ENCODE measurements at places on chromosomes 7 and 10. TPM values are rescaled to one million over a fixed set of nuclear protein-coding genes. Genes with fewer than 3 reads are reported as not detected.
A peak's percentile ranks its signal among the peaks of the same experiment; 100 is the strongest.

Gene ACHE
- total RNA-seq: 0.16 TPM

GRCh38 chr10:62050893-62051433 lies 149.5 kb downstream of the ARID5B start:
- peak; percentile 92 for DNase-seq

Gene TYSND1
- total RNA-seq: 20.0 TPM

Gene C10orf62
- not detected for total RNA-seq

GRCh38 chr7:1961701-1962276 lies 271.0 kb downstream of the MAD1L1 start:
- peak; percentile 94 for DNase-seq

GRCh38 chr10:24206334-24206733 lies 2.6 kb upstream of the KIAA1217 start:
- no peak for DNase-seq

Gene CALHM1
- not detected for total RNA-seq

Gene GOT1
- total RNA-seq: 33.7 TPM

Gene LIPK
- not detected for total RNA-seq

DNA sequence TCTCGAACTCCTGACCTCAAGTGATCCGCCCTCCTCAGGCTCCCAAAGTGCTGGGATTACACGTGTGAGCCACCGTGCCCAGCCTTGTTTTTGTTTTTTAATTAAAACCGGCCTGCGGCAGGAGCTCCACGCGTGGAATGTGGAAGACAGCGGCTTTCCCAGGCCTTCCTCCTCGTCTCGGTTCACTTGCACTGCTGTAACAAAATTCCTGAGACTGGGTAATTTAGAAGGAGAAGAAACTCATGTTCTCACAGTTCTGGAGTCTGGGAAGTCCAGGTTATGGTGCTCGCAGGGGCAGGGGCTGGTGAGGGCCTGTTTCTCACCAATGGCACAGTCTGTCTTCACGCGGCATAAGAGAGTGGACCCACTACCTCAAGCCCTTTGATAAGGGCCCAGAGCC lies 14.4 kb upstream of the CRYGN start:
- DNase-seq: no peak

Gene HMX3
- total RNA-seq: not detected

DNA sequence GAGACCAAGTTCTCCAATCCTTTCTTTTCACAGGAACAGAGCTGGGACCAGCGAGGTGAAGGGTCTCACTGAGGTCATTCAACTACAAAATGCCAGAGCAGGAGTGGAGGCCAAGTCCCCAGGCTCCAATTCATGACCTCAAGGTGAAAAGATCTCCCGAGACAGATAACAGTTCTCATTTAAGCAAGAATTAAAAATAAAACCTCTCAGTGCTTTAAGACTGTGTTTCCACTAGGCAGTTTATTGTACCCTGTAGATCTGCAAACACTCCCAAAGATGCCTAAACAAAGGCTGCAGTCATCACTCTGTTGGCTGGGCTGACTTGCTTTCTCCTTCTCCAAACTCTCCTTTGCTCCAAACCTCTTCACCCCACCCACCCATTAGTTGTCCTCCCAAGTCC lies 74.8 kb upstream of the CXCL12 start:
- DNase-seq: no peak

DNA sequence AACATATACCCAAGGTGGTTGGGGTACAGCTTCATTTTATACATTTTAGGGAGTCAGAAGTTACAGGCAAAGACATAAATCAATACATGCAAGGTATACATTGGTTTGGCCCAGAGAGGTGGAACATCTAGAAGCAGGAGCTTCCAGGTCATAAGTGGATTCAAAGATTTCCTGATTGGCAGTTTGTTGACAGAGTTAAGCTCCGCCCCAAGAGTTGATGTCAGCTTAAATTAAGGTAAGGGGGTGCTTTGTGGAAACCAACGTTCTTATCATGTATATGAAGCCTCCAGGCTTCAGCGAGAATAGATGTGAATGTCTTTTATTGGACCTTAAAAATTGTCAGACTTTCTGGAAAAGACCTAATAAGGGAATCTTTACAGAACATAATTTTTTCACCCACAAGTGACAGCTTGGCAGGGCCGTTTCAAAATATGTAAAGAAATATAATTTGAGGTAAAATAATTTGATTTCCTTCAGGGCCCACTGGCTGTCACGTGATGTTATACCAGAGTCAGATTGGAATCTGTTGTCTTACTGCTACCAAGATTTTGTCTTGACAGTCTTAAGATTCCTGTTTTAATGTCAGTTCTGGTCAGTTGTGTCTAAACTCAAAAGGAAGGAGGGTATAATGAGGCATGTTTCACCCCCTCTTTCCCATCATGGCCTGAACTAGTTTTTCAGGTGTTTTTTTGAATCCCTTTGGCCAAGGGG lies 6.3 kb upstream of the PANK1 start:
- no peak for DNase-seq

GRCh38 chr7:39587393-39587792 lies 21.2 kb downstream of the YAE1 start:
- peak; percentile 45 for DNase-seq

Gene CYP2C19
- not detected for total RNA-seq

Gene HOXA2
- total RNA-seq: 0.16 TPM

DNA sequence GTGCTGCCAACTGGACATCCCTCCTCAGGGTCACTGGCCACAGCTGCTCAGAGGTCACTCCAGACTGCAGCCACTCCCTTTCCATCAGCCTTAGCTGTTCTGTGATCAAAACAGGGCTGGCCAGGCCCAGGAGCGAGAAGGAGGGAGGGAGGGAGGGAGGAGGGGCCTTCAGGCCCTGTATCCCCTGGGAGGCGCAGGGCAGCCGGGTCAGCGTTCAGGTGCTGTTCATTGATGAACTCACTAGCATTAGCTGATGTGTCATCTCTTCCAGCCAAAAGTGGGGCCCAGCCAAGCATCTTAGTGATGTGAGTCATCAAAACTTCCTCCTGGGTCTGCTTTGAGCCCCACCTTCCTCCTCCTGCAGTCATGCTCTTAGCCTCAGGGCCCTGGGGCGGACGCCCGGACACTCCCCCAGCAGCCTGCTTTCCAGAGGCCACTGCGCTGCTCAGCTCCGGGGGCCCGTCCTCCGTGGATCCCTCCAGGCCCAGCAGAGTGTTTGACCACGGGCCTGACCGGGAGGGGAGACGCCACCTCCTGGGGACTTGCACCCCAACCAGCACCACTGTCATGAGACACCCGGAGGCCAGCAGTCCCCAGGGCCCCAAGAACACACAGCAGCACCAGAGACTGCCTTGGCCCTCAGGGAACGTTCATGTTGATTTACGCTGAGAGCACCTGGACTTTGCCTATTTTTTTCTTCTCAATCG lies 149.2 kb downstream of the PRKAG2 start:
- DNase-seq: peak; percentile 96

GRCh38 chr10:15321431-15322341 lies 49.4 kb downstream of the FAM171A1 start:
- peak; percentile 95 for DNase-seq

DNA sequence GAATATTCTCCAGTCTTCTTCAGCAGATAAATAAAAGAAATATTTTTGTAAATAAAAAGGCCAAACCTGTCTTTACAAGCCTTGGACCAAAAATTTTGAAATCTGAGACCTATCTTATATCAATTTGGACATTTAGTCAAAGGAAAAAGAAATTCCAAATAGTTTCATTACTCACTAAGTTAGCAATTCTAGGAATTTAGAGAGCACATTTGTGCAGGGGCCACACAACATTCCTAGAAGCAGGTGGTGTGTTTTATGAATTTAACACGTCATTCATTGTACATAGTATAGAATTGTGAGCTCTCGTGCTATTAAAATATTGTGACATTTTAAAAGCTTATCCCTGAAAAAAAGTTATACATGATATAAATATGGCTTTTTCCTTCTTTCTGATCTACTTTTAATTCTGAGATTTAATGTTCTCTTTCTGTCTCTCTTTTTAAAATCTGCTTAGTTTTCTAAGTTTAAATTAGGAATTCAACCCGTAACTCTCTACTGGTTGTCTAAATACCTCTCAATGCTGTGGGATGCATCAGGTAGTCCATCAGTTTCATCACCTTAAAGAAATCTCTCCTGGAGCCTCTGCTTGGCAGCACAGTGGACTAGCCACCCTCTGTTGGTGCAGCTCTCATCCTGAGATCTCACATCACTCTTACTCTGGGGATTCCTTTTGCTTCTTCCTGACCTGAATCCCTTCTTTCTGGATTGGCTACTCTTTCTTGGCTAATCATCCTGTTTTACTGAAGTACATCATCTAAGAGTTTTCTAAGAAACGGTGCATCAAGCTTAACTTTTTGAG lies 124.5 kb downstream of the SEMA3E start:
- DNase-seq: peak; percentile 2

- DNase-seq: no peak
Observed at GRCh38 chr7:141562543-141562942, 11.3 kb downstream of the AGK start.

Gene AMPH
- total RNA-seq: 3.2 TPM

Gene TLX1
- total RNA-seq: not detected

DNA sequence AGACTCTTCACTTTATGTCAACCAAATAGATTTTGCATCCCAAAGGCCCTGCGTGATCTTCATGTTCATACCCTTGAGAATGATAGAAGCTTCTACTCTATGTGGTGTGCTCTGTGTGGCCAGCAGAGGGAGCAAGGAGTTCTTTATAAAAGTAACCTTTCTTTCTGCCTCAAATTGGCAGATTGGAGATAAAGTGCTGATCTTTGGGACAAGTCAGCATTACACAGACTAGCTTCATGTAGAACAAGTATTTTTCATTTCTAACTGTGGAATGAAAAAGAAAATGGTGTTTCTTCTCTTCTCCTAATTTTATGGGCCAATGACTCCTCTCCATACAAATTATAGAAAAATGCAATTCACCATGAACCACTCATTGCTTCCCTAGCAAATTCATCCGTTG lies 1214.1 kb downstream of the SORCS1 start:
- DNase-seq: peak; percentile 49

Gene PDZD8
- total RNA-seq: 42.2 TPM

GRCh38 chr10:35412900-35413491 lies 76.7 kb downstream of the CCNY start:
- DNase-seq: peak; percentile 36

Gene CPA5
- 0.09 TPM for total RNA-seq

GRCh38 chr7:77543910-77544309 lies 6.8 kb downstream of the PTPN12 start:
- no peak for DNase-seq

DNA sequence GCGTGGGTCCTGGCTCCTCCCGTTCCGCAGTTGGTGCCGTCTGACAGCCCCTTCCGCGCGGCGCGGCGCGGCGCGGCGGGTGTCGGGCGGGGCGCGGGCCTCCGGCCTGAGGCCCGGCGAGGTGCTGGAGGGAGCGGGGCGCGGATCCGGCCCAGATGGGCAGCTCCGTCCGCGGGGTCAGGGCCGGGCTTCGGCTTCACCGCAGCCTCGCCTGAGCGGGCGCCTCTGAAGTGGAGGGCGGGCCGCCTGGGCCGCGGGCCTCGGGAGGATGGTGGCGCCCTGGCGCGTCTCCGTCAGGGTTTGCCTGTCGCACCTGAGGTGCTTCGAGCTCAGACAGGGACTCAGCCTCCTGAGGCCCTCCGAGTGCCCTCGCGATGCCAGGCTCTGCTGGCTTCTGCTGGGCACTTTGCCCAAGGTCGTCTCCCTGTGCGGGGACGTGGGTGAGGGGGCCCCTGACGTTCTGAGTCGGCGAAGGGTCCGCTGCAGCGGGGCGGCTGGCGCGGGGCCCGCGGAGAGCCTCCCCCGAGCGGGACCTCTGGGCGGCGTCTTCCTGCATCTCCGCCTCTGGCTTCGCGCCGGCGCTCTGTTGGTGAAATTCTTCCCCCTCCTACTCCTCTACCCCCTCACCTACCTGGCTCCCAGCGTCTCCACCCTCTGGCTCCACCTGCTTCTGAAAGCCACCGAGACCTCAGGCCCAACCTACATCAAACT lies 473 bp downstream of the ADCK2 start:
- DNase-seq: no peak

Gene NT5C3A
- total RNA-seq: 26.8 TPM

DNA sequence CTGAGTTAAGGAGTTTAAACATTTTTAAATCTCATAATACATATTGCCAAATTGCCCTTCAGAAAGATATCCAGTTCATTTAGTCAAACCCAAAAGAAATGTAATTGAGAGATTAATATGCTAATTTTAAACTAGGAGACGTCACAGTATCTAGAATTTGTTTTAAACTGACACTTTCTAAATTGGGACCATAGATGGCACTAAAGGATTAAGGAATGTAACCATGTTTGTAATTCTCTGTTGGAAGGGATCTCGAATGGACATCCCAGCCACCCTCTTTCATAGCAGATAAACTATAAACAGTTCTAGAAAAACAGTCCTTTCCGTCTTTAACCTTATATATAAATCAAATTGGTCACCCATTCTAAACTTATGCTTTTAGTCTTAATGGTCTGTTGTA lies 30.0 kb upstream of the SAMD9L start:
- peak; percentile 48 for DNase-seq

Gene WNT8B
- total RNA-seq: not detected

Gene HHEX
- 0.49 TPM for total RNA-seq

DNA sequence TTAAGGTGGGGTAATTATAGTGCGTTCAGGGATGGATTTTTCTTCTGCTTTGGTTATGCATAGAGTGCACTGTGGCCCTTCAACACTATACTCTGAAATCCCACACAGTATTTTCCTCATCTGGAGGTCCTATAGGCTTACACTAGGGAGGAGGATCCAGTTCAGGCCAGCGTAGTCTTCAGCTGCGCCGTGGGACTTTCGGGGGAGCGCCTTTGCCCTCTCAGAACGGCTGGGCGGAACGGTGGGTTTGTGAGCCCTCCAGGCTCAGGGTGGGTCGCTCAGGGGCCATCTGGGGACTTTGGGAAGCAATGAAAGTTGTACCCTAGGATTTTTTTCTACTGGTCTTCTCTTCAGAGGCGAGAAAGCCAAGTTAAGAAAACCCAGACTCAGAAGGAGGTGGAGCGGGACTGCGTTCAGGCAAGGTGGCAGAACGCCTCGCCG lies 652 bp upstream of the VPS26A start:
- peak; percentile 72 for DNase-seq

- DNase-seq: no peak
Observed at GRCh38 chr10:121085367-121085766, 234.2 kb downstream of the WDR11 start.

- DNase-seq: no peak
Observed at GRCh38 chr10:86001521-86001920, 365.1 kb downstream of the GRID1 start.

DNA sequence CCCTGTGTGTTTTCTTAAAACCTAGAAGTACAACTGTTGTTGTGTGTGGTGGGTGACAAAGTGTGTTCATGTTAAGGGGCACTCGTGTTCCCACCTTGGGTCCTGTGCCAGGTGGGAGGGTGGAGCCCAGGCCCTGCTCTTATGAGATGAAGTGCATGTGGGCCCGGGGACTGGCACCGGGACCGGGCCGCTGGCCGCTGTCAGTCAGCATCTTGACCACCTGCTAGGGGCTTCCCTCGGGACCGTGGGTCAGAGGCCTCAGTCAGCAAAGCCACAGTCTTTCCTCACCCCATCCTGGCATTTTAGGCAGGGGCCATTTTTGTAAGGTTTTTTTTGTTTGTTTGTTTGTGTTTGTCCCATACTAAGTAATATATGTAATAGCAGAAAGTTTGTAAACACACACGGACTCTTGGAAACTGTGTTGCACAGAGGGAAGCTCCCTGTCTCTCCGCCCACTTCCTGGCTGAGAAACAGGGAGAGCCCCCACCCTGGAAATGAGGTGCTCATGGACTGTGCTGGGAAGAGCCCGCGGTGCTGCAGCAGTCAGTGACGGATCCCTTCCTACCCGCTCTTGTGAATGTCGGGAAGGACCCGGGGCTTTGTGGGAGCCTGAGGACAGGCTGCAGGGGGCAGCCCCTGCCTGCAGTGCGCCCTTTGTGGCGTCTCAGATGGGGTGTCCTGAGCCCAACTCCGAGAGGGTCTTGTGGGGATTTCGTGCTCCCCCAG lies 13.4 kb downstream of the AGAP3 start:
- no peak for DNase-seq

Data from fibroblast of the aortic adventitia (primary cell).